ENCODE measurements at places on chromosomes 3 and 15. TPM values are rescaled to one million over a fixed set of nuclear protein-coding genes. Genes with fewer than 3 reads are reported as not detected.

The GATA2 gene
- 16.2 TPM for total RNA-seq

The ITIH1 gene
- not detected for total RNA-seq

The LRRC34 gene
- 2.4 TPM for total RNA-seq

The RAD51 gene
- total RNA-seq: 9.2 TPM

The PLA1A gene
- 0.92 TPM for total RNA-seq

The PTX3 gene
- 1,084 TPM for total RNA-seq

The SPATA12 gene
- total RNA-seq: 0.04 TPM

The TBCCD1 gene
- 35.9 TPM for total RNA-seq

The UTS2B gene
- 0.33 TPM for total RNA-seq

The C3orf22 gene
- not detected for total RNA-seq

The CAMK2N2 gene
- total RNA-seq: not detected

DNA sequence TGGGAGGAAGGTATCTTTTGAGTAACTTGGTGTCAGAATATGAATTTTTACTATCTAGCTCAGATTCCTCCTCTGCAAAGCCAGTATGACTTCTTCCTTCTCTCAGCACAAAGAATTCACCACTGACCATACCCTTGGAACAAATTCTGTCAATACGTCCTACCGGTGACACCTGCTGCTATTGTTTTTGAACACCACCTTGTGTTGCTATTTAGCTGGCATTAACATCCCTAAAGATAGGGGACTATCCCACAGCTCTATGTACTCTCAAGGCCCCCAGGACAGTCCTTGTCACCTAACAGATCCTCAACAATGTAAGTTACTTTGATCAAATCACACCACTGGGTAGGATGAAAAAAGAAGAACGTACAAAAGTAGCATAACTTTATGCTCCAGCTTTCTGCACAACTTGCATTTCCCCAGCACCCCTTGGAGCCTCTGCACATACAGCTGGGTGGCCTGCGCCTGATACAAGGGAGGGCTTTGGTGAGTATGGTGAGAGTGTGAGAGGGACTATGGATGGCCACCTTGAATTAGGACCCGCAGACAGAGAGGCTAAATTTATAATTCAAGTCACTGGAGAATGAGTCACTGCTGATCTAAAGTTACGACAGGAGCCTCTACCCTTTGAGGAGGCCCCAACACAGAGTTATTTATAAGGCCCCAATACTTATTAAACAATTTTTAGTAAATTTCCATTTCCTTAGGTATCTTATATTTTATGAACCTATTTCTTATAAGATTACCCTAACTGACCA is 2.3 kb upstream of the COLQ start:
- no peak for DNase-seq

GRCh38 chr15:40906991-40907802 is 12.9 kb downstream of the VPS18 start:
- no peak for DNase-seq

DNA sequence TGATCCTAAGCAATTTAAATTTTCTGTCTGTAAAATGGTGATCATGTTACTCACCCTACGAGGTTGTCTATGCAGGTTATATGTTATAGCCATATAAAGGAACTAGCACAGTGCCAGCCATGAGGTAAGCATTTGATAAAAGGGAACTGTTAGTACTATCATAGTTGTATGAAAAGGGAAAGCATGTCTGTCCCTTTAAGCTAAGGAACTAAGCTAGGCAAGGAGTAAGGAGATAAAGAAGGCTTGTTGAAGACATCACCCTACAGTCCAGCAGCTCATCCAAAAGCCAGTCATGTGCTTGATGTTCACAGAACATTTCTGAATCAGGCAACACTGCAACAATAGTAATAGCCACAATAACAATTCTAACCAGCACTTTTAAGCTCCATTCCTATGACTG is 243.9 kb downstream of the ZBTB20 start:
- no peak for DNase-seq

GRCh38 chr3:109643590-109643989 is 306.2 kb upstream of the DPPA4 start:
- DNase-seq: no peak

GRCh38 chr3:54985856-54986255 is 58.0 kb upstream of the LRTM1 start:
- no peak for DNase-seq

GRCh38 chr3:34178415-34178814 is 380.0 kb downstream of the PDCD6IP start:
- DNase-seq: no peak

DNA sequence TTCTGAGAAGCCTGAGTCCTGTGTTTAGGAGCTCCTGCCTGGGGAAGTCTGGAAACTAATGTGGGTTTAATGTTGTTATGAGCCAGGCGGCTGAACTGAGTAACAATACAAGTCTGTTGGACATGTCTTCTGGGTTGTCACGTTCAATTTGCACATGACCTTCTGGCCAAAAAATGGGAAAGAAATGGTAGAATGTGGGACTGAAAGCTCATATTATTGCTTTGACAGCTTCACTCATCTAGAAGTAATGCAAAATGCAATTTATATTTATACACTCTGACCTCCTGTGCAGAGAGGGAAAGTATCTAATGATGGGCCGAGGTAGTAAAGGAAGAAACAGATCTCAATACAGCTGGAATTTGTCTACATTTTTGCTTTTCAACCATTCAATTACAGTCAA is 75.8 kb downstream of the NR2F2 start:
- DNase-seq: no peak

DNA sequence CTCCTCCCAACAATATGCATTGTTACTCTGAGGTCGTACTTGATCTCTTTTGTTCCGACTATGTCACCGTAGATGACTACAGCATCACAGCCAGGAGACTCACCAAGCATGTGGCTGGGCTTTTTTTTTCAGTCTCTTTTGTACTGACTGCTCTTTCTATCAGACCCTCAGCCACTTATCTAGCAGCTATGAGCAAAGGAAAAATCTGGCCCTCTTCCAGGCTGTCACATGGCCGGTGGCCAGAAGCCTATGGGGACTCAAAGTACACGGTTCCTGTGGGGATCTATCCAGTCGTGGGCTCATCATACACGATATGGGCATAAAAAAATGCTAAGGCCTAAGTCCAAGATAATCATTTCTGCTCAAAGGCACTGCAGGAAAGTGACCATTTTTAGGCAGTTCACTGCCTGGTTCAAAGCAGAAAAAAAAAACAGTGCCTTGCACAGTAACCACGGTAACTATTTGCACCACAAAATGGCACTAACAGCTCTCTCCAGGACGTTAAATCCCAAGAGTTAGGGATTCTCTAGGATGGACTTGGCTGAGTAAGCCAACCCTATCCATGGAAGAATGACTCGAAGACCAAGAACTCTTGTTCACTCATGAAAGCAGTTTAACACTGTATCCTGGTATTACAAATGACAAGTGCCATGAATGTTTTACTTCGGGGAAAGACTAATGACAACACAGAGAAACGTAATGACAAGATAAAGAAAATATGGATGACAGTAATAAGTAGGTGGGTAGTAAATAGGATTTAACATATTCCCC is 50.3 kb downstream of the SHQ1 start:
- no peak for DNase-seq

DNA sequence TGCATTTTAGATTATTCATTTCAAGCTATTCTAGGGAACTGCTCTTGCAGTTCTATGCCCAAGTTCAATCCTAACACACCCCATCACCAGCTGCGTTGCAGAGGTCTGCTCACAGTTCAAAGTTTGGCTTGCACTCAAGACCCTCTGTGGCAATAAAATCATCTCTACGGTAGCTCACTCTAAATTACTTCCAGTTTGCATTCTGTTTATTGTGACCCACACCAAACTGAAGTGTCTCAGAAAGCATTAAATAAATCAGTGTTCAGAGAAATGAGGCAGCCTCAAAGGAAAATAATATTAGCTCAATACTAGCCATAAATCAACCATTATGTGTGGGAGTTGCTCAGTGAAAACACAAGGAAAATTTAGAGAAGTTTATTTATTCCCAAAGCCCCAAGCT is 250.3 kb downstream of the MAGI1 start:
- DNase-seq: no peak

DNA sequence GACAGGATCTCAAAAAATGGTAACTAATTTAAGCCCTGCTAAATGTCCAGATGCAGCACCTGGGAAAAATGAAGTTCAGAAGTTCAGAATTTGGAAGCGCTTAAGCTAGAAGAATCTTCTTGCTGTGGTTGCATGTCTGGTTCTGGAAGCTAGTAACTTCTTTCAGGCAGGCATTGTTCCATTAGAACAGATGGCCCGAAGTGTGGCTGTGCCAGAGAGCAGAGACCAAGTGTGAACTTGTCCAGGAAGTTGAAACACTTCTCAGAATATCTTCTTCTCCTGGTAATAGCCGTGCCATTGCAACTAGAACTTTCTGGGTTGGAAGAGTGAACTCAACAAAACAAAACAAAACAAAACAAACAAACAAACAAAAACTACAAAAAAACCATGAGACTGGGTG is 80.0 kb downstream of the MITF start:
- DNase-seq: no peak

- no peak for DNase-seq
Measured at GRCh38 chr3:30501526-30501925, 104.9 kb upstream of the TGFBR2 start.

DNA sequence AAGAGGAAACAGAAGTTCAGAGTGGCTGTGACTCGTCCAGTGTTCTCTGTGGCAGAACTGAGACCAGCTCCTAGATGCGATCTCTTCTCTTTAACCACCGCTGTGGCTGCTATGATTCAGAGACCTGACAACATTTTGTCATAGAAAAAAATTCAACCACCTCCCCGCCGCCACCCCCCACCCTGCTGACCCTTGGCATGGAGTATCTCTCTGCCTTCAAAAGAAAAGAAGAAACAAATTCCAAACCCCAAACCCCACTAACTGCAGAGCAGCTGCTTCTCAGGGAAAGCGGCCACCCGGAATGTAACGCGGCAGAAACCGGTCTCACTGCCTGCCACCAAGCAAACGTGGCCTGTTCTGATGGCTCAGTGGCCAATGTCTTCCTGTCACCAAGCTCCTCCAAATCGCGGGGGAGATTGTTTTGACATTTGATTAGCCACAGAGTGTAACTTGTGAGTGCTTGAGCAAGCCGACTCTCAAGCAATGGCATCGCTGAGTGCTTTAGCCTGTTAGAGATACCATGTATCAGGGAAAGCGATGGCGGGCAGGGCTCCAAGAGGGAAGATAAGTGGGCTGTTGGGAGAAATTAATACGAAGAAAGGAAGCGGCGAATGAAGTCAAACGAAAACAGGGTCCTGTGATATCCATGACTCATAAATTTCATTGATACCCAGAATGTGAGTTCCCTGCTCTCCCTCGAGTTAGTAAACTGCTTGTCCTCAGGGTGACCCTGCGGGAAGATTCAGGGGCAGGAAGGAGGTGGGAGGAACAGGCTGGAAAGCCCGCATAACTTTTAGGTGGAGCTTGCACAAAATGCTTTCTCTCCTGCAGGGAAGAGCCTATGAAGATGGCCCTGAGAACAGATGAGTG is 44.8 kb upstream of the TLE3 start:
- DNase-seq: no peak

GRCh38 chr3:161035711-161036110 is 69.4 kb downstream of the B3GALNT1 start:
- DNase-seq: peak; percentile 20

- no peak for DNase-seq
Measured at GRCh38 chr15:52251144-52251860, 44.3 kb downstream of the MYO5C start.

DNA sequence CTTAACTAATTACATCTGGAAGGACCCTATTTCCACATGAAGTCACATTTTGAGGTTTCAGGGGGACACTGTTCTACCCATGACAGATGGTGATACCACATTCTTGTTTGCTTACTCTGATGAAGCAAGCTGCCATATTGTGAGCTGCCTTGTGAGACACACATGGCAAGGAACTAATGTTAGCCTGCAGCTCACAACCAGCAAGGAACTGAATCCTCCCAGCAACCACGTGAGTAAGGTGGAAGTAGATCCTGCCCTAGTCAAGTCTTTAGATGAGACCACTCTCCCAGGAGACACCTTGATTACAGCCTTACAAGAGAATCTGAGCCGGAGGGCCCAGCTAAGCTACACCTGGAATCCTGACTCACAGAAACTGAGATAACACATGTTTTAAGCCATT is 160.1 kb downstream of the PDE8A start:
- DNase-seq: no peak

DNA sequence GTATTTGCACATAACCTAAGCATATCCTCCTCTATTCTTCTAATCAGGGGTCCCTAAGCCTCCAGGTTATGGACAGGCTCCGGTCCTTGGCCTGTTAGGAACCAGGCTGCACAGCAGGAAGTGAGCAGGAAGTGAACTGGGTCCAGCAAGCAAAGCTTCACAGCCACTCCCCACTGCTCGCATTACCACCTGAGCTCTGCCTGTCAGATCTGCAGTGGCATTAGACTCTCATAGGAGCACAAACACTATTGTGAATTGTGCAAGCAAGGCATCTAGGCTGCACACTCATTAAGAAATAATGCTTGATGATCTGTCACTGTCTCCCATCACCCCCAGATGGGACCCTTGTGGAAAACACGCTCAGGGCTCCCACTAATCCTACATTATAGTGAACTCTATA is 9.8 kb downstream of the MSL2 start:
- no peak for DNase-seq

GRCh38 chr3:115494826-115495225 is 128.5 kb upstream of the GAP43 start:
- no peak for DNase-seq

DNA sequence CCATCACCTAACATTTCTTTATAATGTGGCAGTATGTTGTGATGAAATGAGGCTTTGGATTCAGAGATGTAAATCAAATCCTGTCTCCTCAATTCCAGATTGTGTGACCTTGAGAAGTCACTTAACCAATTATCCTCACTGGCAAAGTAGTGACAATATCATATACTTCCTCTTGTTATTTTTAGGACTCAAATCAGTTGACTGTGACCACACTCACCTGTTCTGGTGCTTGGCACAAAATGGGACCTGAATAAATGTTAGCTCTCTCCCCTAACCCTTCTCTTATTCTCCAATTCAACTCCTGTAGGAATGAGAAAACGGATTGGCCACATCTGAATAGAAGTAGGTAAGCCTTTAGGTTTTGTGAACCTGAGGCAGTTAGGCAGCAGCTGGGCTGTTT is 42.1 kb downstream of the IQCH start:
- no peak for DNase-seq

GRCh38 chr3:129520960-129521359 is 7.5 kb upstream of the RHO start:
- DNase-seq: no peak

DNA sequence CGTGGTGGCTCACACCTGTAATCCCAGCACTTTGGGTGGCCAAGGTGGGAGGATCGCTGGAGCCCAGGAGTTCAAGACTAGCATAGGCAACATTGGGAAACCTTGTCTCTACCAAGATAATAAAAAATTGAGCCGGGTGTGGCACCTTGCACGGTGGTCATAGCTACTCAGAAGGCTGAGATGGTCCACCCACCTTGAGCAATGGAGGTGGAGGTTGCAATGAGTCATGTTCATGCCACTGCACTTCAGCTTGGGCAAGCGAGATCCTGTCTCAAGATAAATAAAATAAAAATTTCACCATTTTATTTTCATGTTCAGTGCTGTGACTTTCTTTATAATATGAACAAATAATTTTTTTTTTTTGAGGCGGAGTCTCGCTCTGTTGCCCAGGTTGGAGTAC is 12.5 kb downstream of the MAPK6 start:
- DNase-seq: no peak

- no peak for DNase-seq
Measured at GRCh38 chr3:148997623-148998022, 6.3 kb downstream of the GYG1 start.

- no peak for DNase-seq
Measured at GRCh38 chr3:187484547-187485295, 116.5 kb downstream of the RTP4 start.

All from pulmonary artery endothelial cell (primary cell).